Fibroblast of gingiva (primary cell): ENCODE measurements at places on chromosomes 2 and 18.

DNA sequence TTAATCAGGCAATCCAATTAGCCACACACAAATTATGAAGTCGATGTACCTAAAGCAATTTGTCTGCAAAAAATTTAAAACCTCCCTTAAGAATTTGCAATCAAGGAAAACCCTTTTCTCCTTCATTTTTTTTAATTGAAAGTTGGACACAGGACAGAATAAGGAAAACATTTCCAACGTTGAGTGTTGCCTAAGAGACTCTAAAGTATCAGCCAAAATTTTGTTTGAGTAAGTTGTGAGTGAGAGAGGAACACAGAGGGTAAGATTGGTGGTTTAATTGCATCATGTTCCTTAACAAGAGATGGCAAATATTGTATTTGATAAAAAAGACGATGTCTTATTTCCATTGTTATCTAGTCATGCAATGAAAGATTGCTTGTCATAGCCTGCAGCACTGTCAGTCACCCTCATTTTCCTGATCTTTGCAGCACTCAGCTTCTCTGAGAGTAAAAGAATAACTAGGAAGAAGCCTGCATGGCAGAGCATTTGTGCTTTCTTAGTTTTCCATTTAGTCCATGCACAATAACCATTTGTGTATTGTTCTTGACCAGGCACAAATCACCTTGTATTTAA is 115.5 kb downstream of the ICOS start:
- no peak for DNase-seq

DNA sequence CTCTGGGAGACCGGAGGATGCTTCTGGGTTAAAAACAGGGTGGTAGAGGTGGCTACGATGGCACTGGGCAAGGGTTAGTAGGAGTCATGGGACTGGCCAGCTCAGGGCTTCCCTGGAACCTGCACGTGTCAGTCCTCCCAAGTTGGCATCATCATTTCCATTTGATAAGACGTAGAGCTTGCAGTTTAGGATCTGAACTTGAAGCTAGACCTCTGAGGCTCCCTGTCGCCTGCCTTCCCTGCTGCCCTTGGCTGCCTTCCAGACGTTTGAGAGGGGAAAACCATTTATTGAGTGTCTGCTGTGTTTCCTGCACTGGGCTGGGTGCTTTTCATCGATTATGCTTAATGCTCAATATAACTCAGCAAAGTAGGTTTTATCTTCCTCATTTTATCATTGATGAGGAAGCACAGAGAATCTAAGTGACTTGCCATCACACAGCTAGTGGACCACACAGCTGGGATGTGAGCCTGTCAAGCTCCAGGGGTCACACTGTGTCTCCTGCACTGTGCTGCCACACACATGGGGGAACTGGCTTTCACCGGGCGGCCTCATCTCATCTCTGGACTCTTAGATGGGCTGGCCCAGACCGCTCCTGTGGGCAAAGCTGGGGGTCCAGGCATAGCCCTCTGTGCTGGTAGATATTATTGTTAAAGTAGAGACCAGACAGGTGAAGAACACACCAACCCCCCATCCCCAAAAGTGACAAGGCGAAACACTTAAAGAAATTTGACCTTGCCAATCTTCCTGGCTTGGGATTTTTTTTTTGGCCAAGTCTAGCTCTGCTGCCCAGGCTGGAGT is 7.8 kb downstream of the NT5DC4 start:
- DNase-seq: no peak

GRCh38 chr2:176636401-176636800 is 367.2 kb downstream of the MTX2 start:
- no peak for DNase-seq

GRCh38 chr2:239368906-239369552 is 31.8 kb downstream of the HDAC4 start:
- no peak for DNase-seq
